H54 (cell line): ENCODE measurements at places on chromosomes 1 and 21.

DNA sequence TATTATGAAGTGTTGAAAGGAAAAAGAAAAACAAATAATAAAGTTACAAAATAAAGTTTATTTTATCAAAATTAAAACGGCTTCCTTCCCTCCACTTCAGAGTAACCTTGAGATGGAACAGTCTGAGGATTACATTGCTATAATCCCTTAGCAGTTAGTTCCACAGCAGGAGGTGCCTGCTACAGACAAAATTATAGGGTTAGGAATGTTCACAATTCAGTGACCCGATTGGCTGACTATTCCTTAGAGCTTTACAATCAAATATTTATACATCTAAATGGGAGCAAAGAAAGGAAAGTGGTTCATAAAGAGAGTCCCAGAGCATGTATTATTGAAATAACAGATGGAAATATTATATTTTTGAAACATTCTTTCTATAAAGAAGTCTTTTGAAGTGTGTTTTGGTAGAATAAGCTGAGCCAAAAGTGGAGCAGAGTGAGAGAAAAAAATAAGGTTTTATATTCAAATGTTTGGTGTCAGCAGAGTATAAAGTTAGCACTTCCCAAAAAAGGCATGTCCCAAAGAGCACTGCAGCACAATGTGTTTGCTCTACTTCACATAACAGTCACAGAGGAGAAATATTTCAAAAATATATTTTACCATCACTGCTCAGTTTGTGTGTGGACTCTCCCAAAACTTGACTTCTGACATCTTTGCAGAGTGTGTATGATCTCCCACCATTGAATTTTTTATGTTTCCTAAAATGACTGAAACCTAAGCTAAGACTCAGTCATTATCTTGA, 71.4 kb upstream of the GORAB start:
- no peak for DNase-seq

- no peak for DNase-seq
Measured at GRCh38 chr1:41927118-41927517, 8.4 kb upstream of the HIVEP3 start.

GRCh38 chr1:211789641-211790464, 40.7 kb downstream of the LPGAT1 start:
- no peak for DNase-seq

DNA sequence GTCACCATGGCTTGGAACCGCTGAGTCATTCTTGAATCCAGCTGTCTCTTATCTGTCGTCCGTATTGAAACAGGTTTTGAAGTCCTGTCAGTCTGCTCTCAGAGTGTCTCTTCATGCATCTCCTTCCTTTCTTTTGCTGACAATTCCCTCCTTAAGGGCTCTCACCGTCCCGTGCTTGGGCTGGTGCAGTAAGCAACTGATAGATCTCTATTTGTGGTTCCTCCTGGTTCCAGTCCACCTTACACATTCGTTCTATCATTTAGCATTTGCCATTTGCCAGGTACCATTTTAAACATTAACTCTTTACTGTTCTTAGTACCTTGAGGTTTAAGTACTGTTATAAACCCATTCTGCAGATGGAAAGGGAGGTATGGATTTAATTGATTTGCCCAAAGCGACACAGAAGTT, 88.9 kb downstream of the DYRK1A start:
- no peak for DNase-seq

DNA sequence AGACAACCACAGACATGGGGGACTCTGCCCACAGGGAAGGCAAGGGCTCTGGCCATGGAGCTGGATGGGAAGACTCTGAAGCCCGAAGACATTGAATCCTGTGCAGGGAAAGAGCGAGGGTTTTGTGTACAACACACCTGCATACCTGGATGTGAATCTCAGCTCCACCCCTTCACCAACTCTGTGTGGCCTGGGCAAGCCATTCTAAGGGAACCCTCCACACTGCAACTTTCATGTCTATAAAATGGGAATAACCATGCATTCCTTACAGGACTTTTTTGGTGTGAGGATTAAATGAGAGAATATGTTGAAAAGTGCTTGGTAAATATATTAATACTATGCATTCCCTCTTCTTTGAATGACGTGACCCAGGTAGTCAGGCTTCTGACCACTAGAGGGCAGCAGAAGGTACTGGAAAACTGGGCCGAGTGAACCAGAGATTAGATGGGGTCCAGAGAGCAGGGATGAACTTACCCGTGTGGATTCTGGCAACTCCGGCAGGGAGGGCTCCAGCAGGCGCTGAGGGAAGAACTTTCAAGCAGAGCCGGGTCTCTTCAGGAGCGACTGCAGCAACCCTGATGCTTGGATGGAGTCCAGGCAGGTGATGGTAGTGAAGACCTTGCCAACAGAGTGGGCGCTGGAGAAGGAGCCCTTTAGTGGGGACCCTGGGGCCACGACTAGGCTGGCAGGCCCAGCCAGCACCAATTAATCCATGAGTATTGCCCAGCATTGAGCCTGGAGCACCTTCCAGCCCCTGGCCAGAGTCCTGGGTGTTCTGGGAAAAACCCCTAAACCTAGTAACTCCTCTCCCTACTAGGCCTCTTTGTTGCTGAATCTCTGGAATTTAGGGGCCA, 834 bp upstream of the ELF3 start:
- DNase-seq: peak; percentile 67

- peak; percentile 16 for DNase-seq
Measured at GRCh38 chr1:25672763-25673409, 56.3 kb downstream of the MAN1C1 start.

DNA sequence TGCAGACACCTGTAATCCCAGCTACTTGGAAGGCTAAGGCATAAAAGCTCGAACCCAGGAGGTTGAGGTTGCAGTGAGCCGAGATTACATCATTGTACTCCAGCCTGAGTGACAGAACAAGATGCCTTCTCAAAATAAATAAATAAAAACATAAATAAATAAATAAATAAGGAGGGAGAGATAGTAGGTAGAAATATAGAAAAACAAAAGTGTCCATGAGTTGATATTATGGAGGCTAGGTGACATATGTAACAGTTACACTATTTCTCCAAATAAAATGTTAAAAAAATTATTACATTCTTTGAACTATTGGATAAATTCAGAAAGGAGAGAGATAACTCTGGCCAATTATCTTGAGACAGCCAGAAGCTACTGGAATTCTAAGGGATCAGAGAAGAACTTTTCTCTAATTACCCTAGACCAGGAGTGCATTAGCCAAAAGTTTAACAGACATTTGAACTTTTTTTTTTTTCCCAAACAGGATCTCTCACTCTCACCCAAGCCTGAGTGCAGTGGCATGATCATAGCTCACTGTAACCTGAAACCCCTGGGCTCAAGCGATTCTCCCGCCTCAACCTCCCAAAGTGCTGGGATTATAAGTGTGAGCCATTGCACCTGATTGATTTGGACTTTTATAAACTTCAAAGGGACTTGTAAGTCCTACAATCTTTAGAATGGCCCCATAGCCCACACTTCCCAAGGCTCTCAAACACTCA, 17.6 kb downstream of the SYNJ1 start:
- no peak for DNase-seq

GRCh38 chr1:110144366-110144765, 5.9 kb upstream of the SLC6A17 start:
- DNase-seq: no peak

GRCh38 chr1:2548068-2548589, 8.0 kb upstream of the TNFRSF14 start:
- peak; percentile 78 for DNase-seq

DNA sequence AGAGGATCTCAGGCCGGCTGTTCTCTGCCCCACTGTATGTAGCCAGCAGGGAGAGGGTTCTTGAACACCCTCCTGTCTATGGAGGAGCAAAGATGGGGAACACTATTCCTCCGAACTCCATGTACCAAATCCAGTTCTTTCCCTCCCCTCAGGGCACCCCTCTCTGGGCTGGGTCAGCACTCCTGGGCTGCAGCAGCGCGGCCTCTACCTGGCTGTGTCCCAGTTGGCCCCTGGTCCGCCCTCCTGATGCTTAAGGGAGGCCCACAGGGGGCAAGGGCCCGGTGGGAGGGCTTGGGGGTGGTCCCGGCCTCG, 471 bp upstream of the ADPRS start:
- DNase-seq: no peak

DNA sequence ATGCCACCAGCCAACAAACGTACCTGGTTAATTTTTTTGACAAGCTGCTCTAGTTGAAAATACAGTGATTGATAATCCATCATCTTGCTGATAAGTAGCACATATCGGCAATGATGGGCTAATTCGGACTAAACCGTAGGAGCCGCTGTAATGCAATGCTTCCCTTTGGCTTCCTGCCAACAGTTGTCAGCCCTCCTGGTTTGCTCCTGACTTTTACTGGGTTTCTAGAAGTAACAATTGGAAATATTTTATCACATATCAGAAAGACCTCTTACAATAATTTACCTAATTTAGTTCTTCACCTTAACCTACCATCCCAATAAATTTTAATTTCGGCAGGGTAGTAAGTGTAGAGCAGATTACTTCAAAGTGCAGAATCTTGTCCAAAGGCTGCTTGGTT, 148.5 kb downstream of the DHRS3 start:
- no peak for DNase-seq

GRCh38 chr1:32178380-32179192, 889 bp upstream of the TXLNA start:
- no peak for DNase-seq

GRCh38 chr1:208438112-208438699, 194.0 kb upstream of the PLXNA2 start:
- DNase-seq: no peak
